Activated T-cell treated with anti-CD3 and anti-CD28 coated beads for 48 hours (primary cell): ENCODE measurements at places on chromosomes 12 and 14.

DNA sequence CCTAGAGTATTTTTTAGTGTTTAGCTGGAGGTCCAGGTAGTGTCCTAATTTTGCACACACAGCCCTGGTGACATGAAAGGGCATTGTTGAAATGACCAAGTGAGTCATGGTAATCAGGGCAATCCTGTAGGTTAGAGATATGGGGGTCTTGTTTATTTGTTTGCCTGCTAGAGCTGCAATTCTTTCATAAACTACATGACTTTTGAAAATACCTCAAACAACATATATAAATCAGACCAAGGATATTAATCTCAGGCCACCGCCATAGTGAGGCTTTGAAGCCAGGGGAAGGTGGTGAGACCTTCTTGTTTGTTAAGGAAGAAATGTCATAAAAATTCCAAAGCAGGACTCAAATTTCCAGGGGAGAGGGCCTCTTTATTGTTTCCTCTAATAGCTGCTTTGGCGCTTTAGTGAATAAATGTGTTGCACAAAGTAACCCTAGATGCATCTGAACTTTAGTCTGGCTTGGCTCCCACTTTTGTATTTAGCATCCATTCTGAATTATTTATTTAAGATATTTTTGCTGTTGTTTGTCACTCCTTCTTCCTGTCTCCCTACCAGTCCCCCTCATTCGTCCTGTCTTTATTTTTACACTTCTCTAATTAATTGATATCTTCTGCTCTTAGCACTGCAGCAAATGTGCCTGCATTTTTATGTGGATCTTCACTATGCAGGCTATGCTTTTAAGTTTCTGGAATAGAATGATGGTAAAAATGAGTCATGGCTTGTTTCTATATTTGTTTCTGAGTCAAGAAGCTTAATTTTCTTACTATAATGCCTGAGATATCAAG is 430.3 kb downstream of the RAD51B start:
- no peak for DNase-seq

GRCh38 chr12:93823616-93824391 is 146.6 kb downstream of the CRADD start:
- no peak for DNase-seq

- DNase-seq: no peak
These were observed 60.1 kb upstream of the DICER1 start for GRCh38 chr14:95217391-95217900.

- DNase-seq: peak; percentile 46
These were observed 9.5 kb downstream of the PHETA1 start for GRCh38 chr12:111359231-111359913.

DNA sequence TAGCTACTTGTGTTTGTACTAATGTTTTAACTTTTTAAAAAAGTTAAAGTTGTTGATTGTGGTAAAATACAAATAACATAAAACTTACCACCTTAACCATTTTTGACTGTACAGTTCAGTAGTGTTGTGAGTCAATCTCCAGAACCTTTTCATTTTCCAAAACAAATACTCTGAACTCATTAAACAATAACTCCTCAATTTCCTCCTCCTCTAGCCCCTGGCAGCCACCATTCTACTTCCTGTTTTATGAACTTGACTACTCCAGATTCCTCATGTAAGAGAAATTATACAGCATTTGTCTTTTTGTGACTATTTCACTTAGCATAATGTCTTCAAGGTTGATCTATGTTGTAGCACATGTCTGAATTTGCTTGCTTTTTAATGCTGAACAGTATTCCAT is 299.1 kb upstream of the AMIGO2 start:
- no peak for DNase-seq

DNA sequence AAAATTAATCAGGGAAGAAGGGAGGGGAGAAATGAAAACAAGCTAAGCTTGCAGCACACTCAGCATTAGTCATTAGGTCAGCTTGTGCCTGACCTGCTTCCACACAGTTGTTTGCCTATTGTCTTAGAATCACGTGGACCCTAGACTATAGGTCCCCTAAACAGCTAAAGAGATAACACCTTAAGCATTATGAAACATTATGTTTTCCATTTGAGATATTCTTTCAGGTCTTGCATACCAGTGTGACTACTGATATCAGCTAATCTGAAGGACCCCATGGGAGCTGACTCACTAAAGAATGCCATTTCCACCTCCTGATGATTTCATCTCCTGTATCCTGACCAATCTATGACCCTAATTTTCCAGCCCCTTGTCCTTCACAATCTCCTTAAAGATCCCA is 154.1 kb upstream of the FUT8 start:
- no peak for DNase-seq

DNA sequence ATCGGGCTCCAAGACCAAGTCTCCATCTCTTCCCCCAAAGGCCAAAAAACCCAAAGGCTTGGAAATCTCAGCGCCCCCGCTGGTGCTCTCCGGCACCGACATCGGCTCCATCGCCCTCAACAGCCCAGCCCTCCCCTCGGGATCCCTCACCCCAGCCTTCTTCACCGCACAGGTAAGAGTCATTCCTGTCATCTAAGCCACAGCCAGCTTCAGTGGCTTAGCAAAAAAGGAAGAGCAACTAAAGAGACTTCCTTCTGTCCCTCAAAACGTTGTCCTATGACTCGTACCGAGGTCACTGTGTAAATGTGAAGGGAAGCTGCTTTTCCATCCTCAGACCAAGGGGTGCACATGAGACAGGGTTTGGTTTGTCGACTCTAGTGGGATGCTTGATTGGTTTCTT is 53.4 kb downstream of the ELK3 start:
- no peak for DNase-seq

- no peak for DNase-seq
These were observed 2.8 kb downstream of the FGD6 start for GRCh38 chr12:95214466-95214865.

DNA sequence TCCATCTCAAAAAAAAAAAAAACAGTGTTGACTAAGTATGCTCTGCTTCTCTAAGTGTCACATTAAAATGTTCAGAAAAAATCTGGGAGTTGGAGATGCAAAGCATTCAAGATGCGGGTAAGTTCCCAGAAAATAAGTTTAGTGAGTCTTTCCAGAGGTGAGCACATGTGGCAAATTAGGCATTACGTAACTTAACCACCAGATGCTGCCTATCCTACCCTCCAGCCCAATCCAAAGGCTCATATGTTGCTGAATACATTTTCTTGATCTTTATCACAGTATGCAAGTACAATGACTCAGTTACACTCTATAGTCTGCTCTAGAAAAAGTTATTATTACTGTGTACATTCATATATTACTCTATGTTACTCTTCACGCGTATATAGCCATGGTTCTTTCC is 3.6 kb downstream of the SLC2A14 start:
- DNase-seq: no peak

DNA sequence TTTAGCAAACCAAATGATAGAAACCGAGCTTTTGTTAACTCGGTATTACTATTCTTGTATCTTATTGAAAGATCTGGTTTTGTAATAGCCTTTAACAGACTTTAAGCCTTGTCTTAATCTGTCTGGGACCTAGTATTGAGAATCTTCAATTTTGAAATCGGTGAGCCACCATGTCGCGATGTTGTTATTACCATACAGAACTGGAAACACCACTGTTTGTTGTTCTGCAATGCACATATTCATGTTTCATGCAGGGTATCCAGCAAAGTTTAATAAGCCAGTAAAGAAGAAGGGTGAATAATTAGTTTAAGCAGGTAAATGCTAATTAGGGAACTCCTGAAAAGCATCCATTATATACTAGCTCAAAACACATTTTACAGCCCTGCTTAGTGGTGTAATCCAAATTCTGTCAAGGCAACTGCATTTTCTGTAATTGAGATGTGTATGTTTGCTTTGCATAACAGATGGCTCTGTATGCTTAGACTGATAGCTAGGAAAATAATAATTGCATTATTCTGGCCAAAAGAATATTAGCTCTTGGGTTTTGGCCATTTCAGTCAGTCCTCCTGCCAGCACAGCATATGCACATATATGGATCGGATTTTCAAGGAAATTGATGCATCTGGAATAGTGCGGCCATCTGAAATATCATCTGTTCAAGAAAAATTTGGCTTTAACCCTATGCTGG is 389.2 kb downstream of the EGLN3 start:
- no peak for DNase-seq

DNA sequence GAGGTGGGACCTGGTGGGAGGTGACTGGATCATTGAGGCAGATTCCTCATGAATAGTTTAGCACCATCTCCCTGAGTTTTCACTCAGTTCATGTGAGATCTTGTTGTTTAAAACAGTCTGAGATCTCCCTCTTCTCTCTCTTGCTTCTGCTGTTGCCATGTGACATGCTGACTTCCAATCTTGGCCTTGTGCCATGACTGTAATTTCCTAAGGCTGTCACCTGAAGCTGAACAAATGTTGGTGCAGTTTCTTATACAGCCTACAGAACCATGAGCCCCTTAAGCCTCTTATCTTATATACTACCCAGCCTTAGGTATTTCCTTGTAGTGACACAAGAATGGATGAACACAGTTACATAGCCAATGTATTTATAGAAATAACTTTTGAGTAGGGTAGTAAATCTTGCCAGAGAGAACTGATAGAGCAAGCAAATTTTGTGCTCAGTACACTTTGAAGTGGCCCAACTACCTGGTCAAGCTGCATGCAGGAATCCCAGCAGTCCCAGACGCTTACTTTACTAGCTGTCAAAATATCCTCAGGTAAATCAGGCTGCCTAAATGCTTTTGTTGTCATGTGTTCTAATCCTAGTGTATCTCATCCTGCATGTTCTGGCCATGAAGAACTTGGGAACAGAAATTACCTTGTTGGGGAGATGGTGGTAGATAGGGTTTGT is 445.6 kb upstream of the MIS18BP1 start:
- DNase-seq: no peak

DNA sequence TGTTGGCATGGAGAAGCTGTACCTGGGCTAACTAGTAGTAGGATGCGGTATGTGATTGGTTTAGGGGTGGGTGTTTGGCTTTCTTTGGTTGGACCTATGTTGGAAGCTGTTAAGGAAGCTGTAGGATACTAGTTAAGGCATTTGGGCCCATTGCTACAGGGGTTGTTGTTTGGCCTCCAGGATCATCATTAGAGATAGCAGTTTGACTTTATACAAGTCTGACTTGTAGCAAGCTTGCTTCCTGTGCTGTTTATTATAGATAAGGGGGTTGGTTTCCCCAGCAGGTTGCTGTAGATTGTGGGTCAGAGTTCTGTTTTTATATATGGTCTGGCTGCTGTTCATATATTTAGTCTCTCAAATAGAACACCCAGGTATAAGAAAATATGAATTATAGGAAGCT is 1.4 kb upstream of the PRIM1 start:
- DNase-seq: no peak

- DNase-seq: no peak
These were observed 58.8 kb downstream of the TMX1 start for GRCh38 chr14:51298895-51299294.
